ENCODE measurements at places on chromosomes 7 and 10.

DNA sequence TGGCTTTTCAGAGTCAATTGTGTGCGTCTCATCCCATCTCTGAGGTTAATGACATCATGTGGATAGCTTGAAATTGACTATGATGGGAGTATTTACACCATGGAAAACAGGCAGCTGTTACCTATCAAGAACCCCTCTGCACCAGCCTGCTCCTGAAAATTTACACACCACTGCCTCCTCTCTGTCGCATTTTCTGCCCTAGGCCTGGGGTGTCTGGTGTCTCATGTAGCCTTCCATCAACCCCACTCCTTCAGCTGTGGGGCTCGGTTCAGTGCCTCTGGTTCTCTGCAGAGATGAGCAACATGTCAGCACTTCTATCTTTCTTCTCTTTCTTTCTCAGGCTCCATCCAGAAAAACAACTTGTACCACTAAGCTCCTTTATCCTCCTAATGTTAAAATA lies 600.5 kb downstream of the TYW1 start:
- DNase-seq = peak; percentile 6

- DNase-seq = no peak
Observed at GRCh38 chr10:132498562-132499366, 38.8 kb upstream of the INPP5A start.

DNA sequence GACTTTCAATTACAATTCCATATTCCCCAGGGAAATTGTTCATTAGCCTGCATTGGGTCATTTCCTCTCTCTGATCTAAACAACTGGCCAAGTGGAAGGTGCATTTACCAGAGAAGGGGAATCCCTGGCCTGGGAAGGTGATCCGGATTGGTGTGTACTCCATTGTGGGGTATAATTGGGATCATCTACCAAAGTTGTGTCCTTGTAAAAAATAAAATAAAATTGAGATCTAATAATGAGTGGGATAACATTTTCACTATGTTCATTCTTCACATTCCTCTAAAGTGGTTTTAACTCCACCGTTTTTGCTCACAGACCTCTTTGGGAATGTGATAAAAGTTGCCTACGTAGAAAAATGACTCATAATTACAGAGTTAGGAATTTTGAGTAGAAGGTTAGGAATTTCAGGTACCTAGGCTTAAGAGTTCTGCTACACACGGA lies 22.8 kb downstream of the ARL5B start:
- no peak for DNase-seq

GRCh38 chr7:49692516-49692915 lies 80.9 kb upstream of the VWC2 start:
- DNase-seq = no peak

- peak; percentile 22 for DNase-seq
Observed at GRCh38 chr7:33886149-33886623, 19.2 kb upstream of the BMPER start.

- no peak for DNase-seq
Observed at GRCh38 chr10:111246136-111246535, 169.3 kb downstream of the ADRA2A start.

GRCh38 chr10:13448216-13448615 lies 80.6 kb downstream of the BEND7 start:
- no peak for DNase-seq

DNA sequence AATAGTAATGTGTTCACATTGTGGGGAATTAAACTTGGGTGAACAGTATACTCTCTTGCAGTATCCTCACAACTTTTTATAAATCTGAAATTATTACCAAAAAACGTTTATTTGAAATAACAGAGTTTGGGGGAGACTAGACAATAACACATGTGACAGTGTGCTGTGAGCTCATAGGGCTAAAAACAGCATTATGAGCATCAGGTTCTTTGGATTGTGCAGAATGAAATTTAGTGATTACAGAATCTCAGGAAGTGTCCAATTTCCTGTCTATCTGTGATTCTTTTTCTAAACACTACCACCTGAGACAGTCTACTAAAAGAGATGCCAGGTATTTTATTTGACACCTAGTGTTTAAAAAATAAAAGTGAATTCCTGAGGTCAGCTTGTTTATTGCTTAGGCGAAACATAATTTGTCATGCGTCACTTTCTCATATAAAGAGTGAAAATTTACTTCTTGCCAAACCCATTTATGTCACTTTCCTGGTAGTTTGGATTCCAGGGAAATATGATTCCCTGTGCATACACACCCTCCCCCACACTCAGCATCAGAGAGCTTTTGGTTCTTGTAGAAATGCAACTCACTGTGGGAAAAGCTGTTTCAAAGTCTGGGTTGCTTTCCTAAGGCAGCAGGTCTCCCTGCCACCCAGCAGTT lies 71.2 kb downstream of the AOAH start:
- DNase-seq = no peak

GRCh38 chr7:124784879-124785818 lies 19.6 kb upstream of the GPR37 start:
- peak; percentile 79 for DNase-seq

GRCh38 chr7:146345251-146345650 lies 228.7 kb downstream of the CNTNAP2 start:
- DNase-seq = no peak

GRCh38 chr7:52961084-52961483 lies 74.3 kb upstream of the POM121L12 start:
- no peak for DNase-seq

DNA sequence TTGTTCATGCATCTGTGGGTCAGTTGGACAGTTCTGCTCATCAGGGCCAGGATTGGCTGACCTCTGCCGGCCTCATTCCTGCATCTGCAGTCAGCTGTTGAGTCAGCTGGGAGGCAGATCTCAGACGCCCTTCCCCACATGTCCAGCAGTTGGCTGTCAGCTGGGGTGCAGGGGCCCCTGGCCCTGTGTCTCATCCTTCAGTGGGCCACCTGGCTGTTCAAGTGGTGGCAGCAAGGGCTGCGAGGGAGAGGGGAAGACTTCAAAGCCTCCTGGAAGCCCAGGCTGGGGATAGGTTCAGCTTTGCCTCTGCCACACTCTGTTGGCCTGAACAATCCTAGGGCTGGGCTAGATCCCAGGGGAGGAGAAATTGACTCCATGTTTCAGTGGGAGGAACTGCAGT lies 33.2 kb downstream of the TACR2 start:
- DNase-seq = no peak

DNA sequence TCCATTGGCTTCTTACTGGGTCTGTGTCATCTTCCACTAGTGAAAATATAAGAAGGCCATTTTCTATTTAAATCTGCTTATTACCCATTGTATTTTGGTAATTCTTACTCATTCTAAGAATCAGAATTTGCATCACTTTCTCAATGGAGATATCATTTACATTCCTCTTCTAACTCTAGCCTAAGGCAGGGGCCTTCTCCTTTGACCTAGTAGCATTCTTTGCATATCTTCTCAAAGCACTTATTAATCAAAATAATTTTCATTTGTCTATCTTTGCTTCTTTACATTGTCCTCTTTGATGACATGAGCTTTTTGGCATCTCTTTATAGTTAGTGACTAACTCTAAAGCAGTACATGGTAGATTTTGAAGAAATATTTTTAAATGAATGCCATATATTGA lies 400.9 kb upstream of the SEMA3D start:
- DNase-seq = no peak

DNA sequence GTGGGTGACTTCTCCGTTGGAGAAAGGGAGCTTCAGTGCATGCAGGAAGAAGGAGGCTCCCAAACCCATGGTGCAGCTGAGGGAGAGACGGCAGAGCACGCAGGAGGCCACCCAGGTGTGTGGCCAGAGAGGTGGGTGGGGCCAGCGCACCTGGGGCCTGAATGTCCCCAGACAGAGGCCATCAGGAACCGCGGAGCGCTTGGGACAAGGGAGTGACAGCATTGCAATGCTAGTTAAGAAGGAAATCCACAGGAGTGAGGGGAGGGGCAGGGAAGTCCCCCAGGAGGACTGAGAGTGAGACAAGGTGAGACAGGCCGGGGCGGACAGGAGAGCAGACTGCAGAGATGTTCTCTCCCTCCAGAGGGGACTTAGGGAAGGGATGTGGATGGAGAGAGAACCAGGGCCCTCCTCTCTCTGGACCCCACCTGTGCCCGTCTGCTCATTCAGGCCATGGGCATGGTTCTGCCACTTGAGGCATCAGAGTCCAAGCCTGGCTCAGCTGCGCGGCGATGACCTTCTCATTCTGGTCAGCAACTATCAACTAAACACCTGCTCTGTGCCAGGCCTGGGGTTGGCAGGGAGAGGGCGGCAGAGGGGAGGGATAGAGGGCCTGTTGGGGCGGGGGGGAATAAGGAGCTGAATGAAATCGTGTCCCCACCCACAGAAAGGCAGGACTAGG lies 69.4 kb upstream of the COL13A1 start:
- DNase-seq = no peak

GRCh38 chr10:102701272-102701671 lies 12.9 kb downstream of the ARL3 start:
- DNase-seq = no peak

DNA sequence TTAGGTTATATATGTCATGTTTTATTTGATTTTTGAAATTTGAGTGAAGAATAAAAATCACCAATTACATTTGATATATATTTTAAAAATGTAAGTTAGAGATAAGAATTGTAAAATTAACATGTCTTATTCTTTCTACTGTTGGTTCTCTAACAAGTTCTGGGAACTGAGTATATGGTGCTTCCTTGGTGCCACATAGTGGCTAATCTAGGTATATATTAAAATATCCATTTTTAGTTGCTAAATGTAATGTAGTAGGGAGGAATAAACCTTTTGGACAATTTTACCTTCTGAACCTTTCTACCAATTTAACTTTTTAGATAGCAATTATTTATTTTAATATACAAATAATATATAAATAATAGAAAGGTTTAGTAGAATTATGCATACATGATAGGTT lies 17.5 kb downstream of the CFAP69 start:
- no peak for DNase-seq

GRCh38 chr7:32914184-32914583 lies 22.6 kb upstream of the KBTBD2 start:
- DNase-seq = no peak

DNA sequence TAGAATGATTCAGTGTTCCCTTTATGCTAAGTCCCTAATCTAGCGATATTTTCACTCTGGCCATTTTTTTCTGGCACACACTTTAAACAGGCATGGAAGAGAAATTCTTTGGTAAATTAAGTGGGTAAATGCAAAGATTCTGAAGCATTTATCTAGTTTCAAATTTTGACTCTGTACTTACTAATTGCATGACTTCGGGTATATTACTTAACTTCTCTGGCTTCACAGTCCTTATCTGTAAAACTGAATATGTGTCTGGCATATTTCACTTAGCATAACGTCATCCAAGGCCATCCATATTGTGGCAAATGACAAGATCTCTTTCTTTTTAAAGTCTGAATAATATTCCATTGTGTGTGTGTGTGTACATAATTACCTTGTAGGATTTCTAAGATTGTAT lies 114.5 kb downstream of the MBL2 start:
- DNase-seq = no peak

- DNase-seq = no peak
Observed at GRCh38 chr7:158959021-158959717, 102.8 kb downstream of the DYNC2I1 start.

DNA sequence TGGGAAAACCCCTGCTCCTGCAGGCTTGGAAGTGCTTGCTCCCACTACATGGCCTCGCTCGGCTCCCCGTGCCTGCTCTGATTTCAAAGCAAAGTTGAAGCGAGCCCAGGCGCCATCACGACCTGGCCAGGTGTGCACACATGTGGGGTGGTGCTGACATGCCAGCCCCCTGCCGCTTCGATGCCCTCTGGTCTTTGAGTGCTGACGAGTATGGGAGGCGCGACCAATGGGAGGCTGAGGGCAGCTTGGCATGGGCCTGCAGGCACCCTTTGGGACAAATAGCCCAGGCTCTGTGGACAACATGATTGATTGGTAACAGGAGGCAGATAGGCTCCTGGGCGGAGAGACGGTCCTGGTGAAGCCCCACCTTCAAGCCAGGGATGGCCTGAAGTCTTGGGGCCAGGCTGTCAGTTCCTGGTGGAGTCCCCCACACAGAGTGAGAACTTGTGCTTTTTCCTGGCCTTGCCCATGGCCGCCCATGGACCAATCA lies 252.4 kb upstream of the SEMA3A start:
- DNase-seq = no peak

DNA sequence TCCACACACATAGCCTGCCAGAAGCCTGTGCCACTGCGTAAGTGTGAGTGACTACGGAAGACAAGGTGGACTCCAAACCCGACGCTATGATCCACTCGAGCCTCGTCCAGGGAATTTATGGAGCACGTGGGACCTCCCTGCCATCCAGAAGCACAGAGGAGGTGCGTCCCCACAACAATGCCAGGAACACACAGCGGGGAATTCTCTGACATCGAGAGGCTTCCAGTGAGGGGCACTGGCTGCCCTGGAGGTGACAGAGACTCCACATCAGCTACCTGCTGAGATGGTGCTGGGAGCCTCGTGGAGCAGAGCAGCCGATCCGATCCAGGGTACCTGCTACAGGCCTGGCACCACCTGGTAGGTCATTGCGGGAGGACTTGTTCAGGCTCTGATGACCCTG lies 72.2 kb upstream of the INSIG1 start:
- no peak for DNase-seq

- no peak for DNase-seq
Observed at GRCh38 chr7:1888425-1888824, 218.3 kb downstream of the ELFN1 start.

DNA sequence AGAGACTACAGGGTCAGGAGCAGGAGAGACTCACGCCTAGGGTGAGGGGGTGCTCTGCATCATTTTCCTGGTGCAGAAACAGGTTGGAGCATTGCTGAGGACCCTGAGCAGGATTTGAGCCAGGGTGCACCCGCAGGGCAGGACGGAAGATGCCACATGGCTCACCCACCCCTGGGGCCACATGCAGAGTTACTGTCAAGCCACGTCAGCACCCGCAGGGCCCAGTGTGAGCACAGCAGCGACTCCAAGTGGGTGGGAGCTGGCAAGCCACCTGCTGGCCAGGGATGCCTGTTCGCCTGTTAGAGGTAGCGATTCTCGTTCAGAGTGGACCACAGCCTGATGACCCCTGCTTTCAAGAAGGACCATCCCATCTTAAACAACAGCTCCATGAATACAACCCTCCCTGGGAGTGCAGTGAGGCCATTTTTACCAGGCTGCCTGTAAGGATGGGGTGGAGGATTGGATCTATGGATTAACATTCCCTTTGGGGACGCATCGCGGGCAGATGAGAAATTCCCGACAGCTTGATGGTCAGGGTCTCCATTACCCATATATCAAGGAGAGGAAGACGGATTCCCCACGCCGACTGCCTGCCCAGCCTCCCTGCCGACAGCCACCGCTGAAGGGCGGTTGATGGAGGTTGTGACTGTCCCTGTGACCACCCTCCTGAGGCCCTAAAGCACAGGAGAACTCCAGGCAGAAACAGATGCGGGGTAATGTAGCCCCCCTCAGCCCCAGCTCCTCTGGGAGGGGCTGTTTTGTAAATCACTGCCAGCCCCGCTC lies 101.1 kb upstream of the RET start:
- no peak for DNase-seq

GRCh38 chr10:324593-324992 lies 189.3 kb downstream of the ZMYND11 start:
- no peak for DNase-seq

- DNase-seq = no peak
Observed at GRCh38 chr7:151135525-151135845, 32.0 kb downstream of the GBX1 start.

DNA sequence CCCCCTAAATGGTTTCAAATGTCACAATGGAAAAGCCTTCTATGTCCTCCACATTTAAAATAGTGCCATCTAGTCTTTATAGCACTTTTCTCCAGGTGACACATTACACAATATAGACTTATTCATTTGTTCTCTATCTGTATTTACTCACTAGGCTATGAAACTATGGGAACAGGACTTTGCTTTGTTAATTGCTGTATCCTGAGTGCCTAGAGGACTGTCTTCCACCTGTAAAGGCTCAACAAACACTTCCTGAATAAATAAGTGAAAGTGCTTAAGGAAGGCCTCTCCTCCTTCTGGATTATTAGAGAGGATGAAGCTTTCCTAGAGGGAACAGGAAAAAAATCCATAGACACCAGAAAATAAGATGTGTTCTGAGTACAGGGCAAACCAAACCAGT lies 397.6 kb upstream of the LRRN3 start:
- DNase-seq = peak; percentile 50

Measured in NCI-H1417 (cell line).